Chondrocyte (in vitro differentiated cells): ENCODE measurements at places on chromosomes 16 and 17.

- DNase-seq = no peak
These were observed 655 bp upstream of the NPTX1 start for GRCh38 chr17:80476877-80477646.

GRCh38 chr17:34312080-34312479, 7.2 kb upstream of the CCL8 start:
- DNase-seq = no peak

DNA sequence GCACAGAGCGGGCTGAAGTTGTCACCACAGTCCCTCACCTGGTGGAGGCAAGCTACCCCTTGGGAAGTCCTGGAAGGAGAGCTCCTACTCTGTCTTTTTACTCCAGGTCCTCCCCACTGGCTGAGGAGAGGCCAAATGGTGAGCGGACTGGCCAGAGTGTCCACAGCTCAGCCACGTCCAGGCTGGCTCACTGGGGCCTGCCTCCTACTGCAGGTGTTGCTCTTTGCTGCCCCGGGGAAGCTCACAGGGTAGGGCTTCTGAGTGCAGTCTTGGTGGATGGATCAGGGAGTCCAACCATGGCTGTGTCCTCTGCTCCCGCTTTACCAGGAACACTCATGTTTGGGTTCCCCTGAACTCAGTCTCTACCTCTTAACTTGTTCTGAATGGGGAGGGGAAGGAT, 2.7 kb downstream of the B9D1 start:
- peak; percentile 58 for DNase-seq

DNA sequence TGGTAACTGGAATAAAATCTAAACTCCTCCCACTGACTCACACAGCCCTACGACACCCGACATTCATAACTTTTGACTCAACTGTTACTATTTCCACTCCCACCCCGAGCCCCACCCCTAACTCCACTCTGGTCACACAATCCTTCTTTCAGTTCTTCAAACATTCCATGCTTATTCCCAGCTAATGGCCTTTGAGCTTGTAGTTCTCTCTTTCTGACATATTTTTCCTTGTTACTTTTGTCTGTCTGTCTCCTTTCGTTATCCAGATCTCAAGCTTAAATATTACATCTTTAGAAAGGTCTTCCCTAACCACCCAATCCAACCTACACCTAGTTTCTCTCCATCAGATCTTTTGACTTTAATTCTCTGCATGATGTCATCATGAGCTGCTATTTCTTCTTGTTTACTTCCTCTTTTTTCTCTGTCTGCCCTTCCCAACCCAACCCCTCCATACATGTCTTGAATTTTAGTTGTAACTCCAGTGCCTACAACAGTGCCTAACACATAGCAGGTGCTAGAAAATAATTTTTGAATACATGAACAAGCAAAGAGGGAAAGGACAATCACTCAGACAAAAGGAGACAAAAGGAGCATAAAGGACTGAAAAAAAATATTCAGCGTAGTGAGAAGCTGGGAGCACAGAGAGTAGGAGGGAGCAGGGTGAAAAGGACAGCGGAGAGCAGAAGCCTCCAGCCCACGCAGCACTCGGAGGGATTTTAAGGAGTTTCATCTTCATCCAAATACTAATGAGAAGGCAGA, 65.2 kb upstream of the SMIM36 start:
- DNase-seq = no peak

DNA sequence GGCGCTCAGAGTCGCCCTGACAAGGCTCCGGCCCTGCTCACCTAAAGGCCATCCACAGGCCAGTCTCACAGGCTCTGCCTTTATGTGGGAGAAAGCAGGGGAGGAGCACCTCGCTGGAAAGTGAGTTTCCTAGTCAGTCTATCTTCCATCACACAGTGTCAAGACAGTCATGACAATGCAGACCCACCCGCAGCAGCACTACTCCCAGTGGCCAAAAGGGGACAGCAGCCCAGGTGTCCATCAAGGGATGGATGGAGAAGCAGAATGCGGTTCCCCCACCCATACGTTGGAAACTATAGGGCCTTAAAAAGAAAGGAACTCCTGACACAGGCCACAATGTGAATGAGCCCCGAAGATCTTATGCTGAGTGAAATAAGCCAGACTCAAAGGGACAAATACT, 226.8 kb downstream of the ENGASE start:
- no peak for DNase-seq

GRCh38 chr17:13544765-13545164, 57.0 kb downstream of the HS3ST3A1 start:
- DNase-seq = no peak

- no peak for DNase-seq
These were observed 21.2 kb downstream of the SOCS3 start for GRCh38 chr17:78338486-78339259.

- DNase-seq = no peak
These were observed 4.0 kb upstream of the ABCC3 start for GRCh38 chr17:50630524-50631194.
